ENCODE measurements at places on chromosomes 1 and 21.

DNA sequence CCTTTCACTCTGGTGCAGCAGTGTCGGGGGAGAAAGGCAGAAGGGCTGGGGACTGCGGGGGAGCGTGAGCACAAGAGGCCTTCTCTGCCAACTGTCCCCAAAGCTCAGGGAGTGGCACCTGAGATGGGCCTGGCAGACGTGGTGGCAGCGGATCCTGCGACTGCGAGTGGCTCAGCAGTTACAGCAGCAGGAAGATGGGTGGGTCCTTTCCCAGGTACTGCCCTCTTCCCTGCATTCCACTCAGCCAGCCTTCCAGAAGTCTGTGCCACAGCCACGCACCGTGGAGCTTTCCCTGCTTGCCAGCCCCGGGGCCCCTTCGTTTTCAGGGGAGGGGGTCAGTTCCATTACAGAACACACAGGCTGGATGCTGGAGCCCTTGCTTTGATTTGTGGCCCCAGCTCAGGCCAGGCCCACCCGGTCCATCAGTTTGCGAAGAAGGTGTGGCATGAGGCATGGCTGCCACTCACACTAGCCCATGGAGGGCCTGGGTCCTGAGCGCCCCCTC, 17.2 kb downstream of the MTHFR start:
- DNase-seq, result no peak

GRCh38 chr1:205440476-205441317, 15.1 kb downstream of the BLACAT1 start:
- peak; percentile 82 for DNase-seq

DNA sequence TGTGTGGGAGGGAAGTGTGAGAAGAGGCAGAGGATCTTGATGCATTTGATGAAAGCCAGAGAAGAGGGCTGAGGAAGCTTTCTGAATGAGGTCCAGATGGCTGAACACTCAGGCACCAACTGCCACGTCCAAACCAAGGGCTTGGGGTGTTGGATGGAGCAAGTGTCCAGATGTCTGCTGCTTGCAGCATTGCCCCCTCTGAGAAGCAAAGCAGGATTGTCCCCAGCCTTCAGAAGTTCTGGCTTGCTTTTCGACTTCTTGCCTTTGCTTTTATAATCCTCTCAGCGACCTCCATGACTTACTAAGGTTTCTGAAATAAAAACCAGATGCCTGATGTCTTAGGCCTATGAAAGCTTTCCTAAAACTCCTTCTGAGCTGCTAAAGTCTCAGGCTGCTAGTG, 182.5 kb downstream of the HUNK start:
- DNase-seq, result no peak

GRCh38 chr21:29233611-29234540, 64.8 kb upstream of the BACH1 start:
- DNase-seq, result peak; percentile 43

DNA sequence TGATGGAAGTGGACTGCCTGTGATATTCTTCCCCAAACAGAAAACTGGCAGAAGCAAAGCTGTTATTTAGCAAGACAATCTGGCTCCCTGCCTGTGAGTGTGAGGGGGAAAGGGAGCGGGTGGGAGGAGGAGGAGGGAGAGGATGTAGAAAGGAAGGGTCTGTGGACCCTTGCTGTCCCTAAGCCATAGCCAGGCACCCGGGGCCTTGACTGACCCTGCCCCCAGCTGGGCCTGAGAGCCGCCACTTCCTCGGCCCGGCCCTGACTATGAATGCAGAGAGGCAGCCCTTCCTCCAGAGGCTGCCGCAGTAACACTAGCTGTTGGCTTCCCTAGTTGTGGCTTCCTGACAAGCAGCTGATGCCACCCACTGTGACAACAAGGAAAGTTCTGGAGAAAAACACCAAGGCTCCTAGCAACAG, 13.9 kb downstream of the PLA2G2F start:
- no peak for DNase-seq
